Activated CD4-positive, CD25-positive, alpha-beta regulatory T cell (primary cell): ENCODE measurements at places on chromosomes 1 and 21.

- DNase-seq, result no peak
Observed at GRCh38 chr1:2163205-2163604, 31.4 kb downstream of the FAAP20 start.

- DNase-seq, result peak; percentile 26
Observed at GRCh38 chr1:156910309-156910782, 10.1 kb upstream of the LRRC71 start.

GRCh38 chr1:172390683-172391551 lies 29.6 kb upstream of the C1orf105 start:
- DNase-seq, result no peak

DNA sequence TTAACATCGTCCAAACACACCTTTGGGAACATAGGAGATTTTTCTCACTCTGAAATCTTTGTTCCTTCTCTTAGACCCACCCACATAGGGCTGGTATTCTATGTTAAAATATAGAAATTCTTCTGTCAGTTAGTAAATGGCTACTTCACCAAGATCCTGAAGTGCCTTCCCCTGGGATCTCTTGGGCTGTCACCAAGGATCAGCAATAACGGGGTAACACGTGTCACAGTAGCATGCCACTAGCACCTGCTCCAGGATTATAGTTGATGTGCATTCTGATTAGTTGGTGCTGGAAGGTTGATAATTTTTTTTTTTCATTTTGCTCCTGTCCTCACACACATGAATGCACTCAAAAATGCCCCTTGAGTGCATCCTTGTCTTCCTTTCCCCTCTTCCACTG lies 298.7 kb downstream of the NTNG1 start:
- no peak for DNase-seq

- DNase-seq, result no peak
Observed at GRCh38 chr1:24586970-24587820, 31.3 kb downstream of the NCMAP start.

DNA sequence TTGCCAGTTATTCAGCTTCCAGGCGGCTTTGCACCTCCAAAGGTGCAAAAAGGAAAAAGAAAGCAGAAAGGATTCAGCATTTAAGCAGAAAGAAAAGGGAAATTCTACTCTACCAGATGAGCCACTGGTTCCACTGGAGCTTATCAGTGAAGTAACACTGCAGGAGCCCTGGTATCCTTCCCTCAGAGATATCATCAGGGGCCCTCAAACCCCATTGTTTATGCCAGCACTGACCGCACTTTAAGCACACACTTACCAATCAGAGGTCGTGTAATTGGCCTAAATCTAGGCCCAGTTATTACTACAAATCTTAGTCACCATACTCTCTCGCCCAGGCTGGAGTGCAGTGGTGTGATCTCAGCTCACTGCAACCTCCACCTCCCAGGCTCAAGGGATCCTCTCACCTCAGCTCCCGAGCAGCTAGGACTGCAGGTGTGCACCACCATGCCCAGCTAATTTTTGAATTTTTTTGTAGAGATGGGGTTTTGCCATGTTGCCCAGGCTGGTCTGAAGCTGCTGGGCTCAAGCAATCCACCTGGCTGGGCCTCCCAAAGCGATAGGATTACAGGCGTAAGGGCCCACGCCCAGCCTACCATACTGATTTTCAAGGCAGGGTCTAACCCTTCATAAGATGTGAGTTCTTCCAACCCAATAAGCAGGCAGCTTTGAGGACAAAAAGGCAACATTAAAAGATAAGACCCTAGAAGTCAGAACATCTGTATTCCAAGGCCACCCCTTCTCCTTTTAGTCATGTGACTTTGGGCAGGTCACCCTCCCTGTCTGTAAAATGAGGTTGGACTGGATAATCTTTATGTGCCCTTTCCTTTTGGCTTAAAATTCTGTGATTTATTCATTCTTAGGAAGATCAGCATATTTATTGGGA lies 125.3 kb downstream of the SYT2 start:
- DNase-seq, result no peak

GRCh38 chr1:31625561-31626222 lies 8.2 kb downstream of the HCRTR1 start:
- no peak for DNase-seq

DNA sequence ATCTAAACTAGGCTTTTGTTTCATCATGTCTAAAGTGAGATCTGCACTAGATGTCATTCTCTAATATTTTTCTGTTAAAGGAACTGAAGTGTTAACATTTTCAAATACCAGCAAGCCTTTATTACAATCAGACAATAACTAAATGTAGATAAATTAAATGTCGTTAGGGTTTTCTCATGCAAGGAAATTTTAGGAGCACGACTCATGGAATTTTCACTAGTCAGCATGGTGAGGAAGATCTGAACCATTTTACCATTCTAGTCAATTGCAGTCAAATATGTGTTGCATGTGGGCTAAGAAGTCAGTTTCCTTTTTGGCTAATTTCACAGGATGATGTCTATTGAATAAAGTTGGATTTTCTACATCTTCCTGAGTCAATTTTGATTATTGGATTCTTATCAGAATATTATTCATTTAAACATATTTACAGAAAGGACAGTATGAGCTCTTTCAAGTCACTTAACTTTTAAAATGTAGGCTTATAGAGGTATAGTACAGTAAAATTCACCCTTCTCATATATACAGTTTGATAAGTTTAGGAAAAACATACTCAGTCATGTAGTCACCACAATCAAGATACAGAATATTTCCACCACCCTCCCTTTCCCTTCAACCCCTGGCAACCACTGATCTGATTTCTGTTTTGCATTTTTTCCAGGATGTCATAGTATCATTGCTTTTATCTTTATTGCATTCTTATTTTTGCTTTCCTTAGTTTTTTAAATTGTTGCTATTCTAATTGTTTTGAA lies 9.2 kb downstream of the GCSAML start:
- DNase-seq, result no peak

GRCh38 chr1:160702100-160702499 lies 9.5 kb downstream of the CD48 start:
- no peak for DNase-seq

DNA sequence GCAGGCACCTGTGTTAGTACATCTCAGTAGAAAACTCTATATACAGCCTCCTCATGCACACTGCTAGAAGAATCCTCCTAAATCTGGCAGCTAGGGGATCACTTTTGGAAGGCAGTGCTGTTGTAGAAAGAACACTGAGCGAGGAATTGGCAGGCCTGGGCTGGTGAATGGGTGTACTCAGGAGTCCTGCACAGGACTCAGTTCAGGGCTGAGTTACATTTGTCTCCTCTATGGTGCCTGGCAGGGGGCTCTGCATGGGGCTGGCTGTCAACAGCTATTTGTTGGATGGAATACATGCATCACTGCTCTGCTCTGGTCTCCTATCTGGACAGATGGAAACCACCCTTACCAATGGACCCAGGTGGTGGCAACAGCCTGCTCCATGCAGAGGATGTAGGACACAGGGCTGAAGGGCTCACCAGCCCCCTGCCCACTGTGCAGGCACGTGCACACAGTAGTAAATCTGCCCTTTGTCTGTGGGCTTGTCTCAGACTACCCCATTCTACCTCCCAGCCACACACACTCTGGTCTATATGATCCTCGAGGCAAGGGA lies 74.2 kb downstream of the LRIG2 start:
- no peak for DNase-seq

- DNase-seq, result no peak
Observed at GRCh38 chr1:44641126-44642102, 32.9 kb downstream of the TMEM53 start.
